Fibroblast of skin of scalp (primary cell): ENCODE measurements at places on chromosomes 7 and 10.

GRCh38 chr7:129789000-129789399 is 163.8 kb downstream of the UBE2H start:
- DNase-seq: no peak

- no peak for DNase-seq
Observed at GRCh38 chr10:98328163-98328562, 60.2 kb upstream of the LOXL4 start.

DNA sequence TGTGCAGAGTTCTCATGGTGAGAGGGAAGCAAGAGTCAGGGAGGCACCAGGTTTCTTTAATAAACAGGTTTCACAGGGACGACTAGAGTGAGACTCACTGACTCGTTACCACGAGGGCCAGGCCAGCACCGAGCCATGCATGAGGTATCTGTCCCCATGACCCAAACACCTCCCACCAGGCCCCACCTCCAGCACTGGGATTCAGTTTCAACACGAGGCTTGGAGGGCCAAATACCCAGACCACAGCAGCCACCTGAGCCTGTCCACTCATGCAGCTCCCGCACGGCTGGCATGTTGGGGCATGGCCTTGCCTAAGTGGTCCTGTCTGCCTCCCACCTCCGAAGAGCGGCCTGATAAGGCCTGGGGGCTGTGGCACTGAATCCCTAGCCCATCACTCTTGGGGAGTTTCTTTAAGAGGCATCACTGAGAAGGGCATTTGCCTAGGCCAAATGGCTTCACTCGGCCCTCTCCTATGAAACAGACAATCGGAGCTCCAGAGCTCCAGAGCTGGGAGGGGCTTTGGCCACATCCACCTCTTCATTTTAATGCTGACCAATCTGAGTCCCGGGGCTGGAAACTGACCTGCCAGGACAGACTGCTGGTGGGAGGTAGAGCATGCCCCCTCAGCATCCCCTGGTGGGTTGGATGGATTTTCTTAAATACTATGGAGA is 157.8 kb downstream of the DNAJB6 start:
- no peak for DNase-seq

GRCh38 chr7:51455948-51456347 is 139.3 kb upstream of the COBL start:
- DNase-seq: no peak

DNA sequence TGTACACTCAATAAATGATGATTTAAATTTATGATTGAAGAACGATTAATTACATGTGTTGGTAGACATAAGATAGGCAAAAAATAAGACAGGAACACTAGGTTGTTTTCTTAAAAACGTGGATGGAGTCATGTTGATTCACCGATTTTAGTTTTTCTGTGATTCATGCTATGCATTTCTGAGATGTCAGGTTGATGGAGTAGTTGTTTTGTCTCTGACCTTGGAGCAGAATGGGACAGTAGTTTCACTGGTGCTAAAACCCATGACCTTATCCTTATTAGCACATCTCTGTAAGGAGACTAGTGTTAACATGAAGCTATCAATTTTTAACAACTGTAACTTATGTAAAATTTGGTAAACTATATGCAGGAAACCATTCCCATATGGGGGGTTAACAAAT is 611.6 kb upstream of the FZD8 start:
- no peak for DNase-seq

DNA sequence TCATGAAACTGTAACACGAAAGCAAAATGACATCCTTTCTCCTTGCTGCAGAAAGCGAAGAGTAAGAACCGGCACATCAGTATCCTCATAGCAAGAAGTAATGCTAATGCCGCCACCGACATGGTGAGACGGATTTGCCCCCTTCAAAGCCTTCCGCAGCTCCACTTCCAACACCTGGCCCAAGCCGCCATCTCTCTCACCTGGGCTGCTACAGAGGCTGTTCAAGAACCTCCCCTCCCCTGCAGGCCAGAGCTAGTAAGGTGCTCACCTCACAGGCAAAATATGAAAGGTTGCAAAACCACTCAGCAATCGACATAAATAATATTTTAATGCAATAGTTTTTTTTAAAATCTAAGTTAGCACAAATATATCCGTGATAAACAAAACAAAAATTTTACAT is 123.9 kb upstream of the FRMD4A start:
- no peak for DNase-seq

GRCh38 chr7:31077484-31078362 is 25.6 kb downstream of the ADCYAP1R1 start:
- no peak for DNase-seq

DNA sequence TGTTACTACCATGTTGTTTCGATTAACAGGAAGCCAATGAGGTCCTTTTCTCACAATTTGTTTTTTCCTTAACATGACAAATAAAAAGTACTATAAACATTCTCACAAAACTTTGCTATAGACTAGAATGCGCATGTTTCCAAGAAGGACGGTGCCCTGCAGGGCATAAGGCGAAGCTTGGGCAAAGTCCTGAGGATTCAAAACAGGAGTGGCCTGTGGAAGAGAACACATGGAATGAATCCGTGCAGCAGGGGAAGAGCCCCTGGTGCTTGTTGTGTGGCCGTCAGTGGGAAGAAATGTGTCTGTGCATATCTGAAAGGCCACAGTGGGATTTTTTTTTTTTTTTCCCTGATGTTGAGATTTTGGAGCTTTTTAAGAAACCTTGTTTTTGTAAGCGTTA is 67.6 kb downstream of the ITGA8 start:
- peak; percentile 73 for DNase-seq

DNA sequence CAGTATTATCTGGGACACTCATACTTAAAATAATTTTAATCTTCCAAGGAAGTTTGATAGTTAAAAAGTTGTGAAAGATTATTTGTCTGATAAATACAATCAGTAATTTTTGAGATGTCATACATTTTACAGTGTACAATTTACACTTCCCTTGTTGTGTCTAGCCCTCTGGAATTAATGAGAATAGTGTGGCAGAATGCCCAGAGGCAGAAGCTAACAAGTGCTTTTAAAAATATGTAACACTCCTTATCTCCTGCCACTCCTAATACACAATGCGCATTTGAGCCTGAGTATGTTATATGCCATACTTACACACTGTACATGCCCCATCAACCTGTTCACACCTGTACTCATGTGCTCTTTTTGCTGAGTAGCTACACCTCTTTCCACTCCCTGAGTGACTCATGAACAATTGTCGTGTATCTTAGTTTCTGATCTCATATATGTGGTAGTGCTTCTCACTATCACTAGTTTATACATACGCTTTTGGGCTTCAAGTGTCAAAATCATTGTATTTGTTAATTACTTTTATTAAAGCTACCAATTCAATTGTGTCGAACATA is 106.9 kb upstream of the GNAI1 start:
- DNase-seq: no peak

DNA sequence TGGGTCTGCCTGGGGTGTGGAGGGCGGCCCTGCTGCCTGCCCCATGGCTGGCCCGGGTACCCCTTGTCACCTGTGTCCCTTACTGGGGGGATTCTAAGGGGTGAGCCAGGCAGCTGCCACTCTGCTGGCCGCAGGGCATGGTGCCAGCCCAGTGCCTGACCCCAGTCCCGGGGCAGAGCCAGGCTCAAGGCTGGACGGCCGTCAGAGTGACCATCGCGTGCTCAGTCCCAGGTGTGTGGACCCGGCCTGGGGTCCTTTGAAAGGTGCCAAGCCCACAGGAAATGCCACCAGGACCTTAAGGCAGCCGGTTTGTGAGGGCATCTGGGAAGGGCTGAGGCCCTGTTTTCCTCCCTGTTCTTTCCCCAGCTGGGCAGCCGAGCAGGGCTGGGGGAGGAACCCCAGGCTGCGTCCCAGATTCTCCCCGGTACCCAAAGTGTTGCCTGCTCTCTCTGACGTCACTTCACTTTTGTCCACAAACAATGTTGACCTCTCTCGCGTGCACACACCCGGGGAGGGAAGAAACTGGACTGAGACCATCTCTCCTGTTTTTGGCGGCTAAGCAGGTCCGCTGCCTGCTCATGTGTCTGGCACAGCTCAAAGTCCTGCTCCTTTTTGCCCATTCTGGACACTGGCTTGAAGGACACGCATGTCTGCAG is 37.6 kb downstream of the PAPOLB start:
- no peak for DNase-seq

DNA sequence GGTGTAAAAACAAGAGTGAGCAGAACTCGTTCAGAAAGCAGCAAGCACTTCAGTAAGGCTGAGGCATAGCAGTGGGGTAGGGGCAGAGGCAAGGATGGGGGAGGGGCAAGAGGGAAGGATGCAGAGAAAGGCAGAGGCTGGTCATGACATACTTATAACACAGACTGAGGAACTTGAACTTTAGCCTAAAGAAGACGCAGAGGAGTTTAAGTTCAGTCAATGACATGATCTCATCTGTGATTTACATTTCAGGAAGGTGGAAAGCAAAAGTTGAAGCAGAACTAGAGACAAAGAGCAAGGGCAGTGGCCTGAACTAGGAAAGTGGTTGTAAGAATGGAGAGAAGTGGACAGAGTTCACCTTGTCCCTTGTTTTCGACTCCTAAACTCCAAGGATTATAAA is 15.8 kb downstream of the MACC1 start:
- no peak for DNase-seq

GRCh38 chr10:14889318-14889717 is 10.7 kb downstream of the SUV39H2 start:
- peak; percentile 4 for DNase-seq

DNA sequence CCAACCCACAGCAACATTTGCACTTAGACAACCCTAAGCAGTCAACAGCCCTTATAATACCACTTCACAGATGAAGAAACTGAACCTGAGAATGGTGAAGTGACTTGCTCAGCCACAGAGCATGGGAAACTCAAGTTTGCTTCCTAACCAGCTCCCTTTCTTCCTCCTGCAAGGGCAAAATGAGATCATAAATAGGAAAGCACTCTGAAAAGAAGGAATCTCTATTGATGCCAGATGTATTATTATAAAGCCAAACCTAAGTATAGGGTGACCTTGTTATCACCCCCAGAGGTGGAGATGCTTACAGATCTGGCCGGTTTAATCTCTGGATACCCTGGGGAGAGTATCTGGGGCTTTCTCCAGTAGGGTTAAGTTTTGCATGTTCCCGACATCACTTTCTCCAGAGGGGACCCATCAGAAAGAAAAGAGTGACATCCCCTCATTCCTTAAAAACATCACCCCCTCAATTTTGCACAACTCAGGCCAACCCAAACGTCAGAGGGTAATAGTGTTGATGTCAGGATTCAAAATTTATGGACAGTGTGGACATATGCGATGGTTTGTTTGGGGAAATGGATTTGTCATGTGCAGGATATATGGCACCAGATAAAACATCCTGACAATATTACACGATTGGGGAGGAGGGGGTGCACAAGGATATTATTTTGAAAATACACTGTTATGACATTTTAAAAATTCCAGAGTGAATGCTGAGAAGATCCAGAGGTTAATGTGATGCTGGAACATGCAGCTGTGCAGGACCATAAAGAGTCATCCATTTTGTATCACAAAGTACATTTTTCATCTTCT is 24.0 kb upstream of the XPNPEP1 start:
- no peak for DNase-seq

DNA sequence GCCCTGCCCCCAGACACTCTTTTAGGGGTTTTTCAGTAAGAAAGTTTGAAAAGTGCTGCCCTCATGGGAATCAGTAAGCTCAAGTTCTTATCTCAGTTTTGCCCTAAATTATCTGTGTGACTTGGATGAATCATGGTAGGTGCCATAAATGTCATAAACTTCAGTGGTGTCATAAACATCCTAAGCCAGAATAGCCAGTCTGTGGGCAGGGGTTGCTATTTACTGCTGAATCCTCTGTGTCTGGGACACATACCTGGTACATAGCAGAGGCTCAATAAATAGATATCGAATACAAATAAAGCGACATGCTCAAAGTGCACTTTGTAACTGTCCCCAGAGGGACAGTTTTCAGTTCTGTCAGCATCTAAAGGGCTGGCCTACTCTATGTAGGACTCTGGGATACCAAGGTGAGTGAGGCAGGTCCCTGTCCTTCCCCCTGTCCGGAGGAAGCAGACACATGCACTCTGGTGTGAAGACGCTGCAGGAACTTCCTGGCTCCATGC is 502.1 kb downstream of the RPS24 start:
- DNase-seq: no peak

DNA sequence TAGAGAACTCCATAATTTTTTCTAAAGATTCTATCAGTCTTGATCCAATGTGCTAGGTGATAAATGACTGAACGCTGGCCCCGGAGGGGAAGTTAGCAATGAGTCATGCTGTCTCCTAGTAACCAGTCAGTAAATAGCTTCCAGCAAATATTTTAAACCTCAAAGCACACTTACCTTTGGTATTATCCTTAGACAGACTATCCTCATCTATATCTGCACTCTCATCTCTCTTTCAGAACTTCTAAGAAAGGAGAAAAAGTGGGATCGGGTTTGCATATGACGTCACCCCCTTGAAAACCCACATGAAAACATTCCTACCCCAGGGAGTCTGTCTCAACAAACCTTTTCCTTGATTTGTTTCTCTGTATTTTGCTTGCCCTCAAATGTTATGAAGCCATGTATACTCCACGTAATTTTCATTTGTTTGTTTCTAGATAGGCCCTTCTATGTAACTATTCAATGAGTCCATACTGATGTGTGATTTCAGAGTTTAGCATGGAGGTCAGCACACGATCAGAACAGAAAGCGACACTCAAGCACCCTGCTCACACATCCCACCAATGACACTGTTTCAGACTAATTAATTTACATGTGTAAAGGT is 174.9 kb upstream of the NRP1 start:
- DNase-seq: peak; percentile 66

- no peak for DNase-seq
Observed at GRCh38 chr7:136180984-136181383, 203.8 kb upstream of the MTPN start.

- no peak for DNase-seq
Observed at GRCh38 chr7:25964483-25964991, 187.5 kb upstream of the NFE2L3 start.

GRCh38 chr7:34750636-34751035 is 92.6 kb downstream of the NPSR1 start:
- DNase-seq: no peak

DNA sequence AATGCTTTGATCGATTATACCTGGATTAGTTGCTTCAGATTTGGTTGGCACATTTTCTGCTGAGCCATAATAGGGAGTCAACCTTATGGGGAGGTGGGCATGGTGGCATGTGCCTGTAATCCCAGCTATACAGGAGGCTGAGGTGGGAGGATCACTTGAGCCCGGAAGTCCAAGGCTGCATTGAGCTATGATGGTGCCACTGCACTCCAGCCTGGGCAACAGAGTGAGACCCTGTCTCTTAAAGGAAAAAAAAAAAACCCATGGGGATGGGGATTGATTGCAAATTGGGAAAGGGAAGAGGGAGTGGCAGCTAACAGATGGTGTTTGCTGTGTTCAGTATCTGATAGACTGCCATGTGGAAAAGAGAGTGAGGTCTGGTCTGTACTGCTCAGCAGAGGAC is 11.1 kb downstream of the STK17A start:
- no peak for DNase-seq

GRCh38 chr7:140062118-140062527 is 628 bp downstream of the PARP12 start:
- DNase-seq: no peak
